EH (cell line): ENCODE measurements at places on chromosomes 2 and 18.
A peak's percentile ranks its signal among the peaks of the same experiment; 100 is the strongest.

GRCh38 chr2:8671176-8671575, 10.7 kb upstream of the ID2 start:
- DNase-seq: no peak

DNA sequence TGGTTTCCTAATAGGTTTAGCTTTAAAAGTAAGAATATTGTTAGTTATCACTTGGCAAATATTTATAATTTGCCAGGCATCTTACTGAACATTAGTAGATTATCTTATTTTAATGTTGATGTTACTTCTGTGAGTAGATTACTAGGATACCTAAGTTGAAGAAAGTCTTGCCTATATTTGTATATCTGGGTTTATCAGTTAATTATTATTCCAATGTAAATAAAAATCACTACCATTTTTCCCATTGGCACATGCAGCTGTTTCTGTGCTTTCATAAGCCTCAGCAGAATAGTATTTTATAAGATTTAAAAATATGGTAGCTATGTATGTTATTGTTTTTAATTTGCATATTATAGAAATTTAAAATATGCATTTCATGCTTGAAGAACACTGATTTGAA, 16.3 kb upstream of the TRIM43B start:
- DNase-seq: no peak

GRCh38 chr2:147456779-147457178, 388.1 kb upstream of the ACVR2A start:
- no peak for DNase-seq

GRCh38 chr2:224924631-224925030, 117.6 kb downstream of the DOCK10 start:
- DNase-seq: no peak

GRCh38 chr18:6482198-6482977, 67.7 kb upstream of the L3MBTL4 start:
- DNase-seq: peak; percentile 50

DNA sequence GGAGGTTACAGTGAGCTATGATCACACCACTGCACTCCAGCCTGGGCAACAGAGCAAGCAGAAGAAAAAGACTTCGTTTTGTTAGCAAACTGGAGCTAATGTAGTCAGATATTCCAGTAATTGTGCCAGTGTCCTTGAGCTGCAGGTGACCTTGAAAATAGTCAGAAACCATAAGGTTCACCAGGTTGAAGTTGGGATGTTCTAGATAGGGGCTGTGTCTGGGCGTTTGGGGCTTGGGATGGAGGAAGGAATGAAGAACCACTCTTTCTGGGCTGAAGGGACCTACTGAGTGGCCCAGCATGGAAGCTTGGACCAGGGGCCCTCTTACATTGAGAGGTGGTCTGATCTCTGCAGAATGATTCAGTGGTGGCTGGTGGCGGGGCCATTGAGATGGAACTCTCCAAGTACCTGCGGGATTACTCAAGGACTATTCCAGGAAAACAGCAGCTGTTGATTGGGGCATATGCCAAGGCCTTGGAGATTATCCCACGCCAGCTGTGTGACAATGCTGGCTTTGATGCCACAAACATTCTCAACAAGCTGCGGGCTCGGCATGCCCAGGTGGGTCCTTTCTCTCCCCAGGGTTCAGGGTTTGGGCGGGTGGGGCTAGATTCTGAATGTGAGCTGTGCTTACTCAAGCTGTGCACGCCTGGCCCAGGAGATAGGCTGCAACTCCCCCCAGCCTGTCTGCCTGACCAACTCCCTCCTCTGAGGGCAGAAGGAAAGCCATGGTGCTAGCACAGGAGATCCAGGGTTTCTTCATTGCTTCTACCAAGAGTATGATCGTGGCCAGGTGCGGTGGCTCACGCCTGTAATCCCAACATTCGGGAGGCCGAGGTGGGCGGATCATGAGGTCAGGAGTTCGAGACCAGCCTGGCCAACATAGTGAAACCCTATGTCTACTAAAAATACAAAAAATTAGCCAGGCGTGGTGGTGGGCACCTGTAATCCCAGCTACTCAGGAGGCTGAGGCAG, 17.1 kb downstream of the CCT7 start:
- DNase-seq: no peak

- DNase-seq: no peak
These were observed 70.9 kb downstream of the ZEB2 start for GRCh38 chr2:144449028-144449406.

DNA sequence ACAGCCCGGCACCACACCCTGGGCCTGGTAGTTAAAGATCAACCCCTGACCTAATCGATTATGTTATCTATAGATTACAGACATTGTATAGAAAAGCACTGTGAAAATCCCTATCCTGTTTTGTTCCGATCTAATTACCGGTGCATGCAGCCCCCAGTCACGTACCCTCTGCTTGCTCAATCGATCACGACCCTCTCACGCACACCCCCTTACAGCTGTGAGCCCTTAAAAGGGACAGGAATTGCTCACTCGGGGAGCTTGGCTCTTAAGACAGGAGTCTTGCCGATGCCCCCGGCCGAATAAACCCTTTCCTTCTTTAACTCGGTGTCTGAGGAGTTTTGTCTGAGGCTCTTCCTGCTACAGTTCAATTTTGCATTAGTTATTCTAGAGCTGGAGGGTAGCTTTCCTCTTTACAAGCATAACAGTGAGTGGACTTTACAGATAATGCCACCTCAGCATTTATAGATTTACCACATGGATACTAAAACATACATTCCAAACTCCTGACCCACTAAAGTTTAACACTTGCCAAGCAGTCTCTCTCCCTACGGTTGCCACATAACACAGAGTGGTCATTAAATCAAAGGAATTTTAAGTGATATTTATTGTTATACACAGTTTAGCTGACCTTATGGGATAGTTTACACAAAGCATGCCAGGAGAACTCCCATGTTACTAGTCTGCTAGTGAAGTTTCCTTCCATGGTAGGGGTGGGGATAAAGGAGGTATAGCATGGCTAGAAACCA, 101.0 kb downstream of the EVA1A start:
- peak; percentile 93 for DNase-seq

- peak; percentile 35 for DNase-seq
These were observed 2.0 kb downstream of the LYPD6B start for GRCh38 chr2:149040451-149040850.

- DNase-seq: peak; percentile 58
These were observed 76.8 kb downstream of the ALPK2 start for GRCh38 chr18:58552057-58552461.

- DNase-seq: no peak
These were observed 269.8 kb upstream of the ID2 start for GRCh38 chr2:8412082-8412481.

- DNase-seq: no peak
These were observed 45.3 kb upstream of the VWC2L start for GRCh38 chr2:214365549-214365948.

GRCh38 chr2:195898505-195899191, 170.0 kb downstream of the DNAH7 start:
- peak; percentile 99 for DNase-seq

- no peak for DNase-seq
These were observed 112.8 kb downstream of the ZNF516 start for GRCh38 chr18:76382275-76382674.

GRCh38 chr2:216842636-216843035, 17.2 kb downstream of the TNP1 start:
- no peak for DNase-seq

- no peak for DNase-seq
These were observed 162.6 kb downstream of the MYCN start for GRCh38 chr2:16102976-16103380.

GRCh38 chr2:35651688-35652323, 703.8 kb upstream of the CRIM1 start:
- DNase-seq: no peak

GRCh38 chr18:22267697-22268096, 98.3 kb downstream of the GATA6 start:
- DNase-seq: no peak

- DNase-seq: no peak
These were observed 72.4 kb downstream of the ODC1 start for GRCh38 chr2:10375570-10376281.

DNA sequence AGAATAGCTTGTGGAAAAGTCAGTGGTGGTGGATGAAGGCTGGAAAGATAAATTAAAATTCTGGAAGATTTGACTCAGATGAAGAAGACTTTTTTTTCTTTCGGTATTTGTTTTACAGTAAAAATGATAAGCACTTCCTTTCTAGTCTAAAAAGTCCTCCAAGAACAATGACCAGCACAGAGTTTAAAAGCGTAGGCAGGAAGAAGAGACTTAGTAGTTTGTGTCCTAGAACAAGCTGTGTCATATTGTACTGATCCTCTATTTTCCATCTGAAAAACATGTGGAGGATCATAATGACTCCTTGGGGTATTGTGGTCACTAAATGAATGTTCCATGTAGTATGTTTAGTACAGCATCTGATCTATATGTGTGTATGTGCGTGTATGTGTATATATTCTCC, 132.4 kb upstream of the FSHR start:
- DNase-seq: no peak

- no peak for DNase-seq
These were observed 262.9 kb upstream of the TCF4 start for GRCh38 chr18:55850904-55851303.

- peak; percentile 22 for DNase-seq
These were observed 2.7 kb downstream of the SLC4A3 start for GRCh38 chr2:219629976-219630695.

- DNase-seq: no peak
These were observed 54.1 kb upstream of the MEX3C start for GRCh38 chr18:51251625-51252024.
